Erythroblast (primary cell): ENCODE measurements at places on chromosomes 7 and 10.

DNA sequence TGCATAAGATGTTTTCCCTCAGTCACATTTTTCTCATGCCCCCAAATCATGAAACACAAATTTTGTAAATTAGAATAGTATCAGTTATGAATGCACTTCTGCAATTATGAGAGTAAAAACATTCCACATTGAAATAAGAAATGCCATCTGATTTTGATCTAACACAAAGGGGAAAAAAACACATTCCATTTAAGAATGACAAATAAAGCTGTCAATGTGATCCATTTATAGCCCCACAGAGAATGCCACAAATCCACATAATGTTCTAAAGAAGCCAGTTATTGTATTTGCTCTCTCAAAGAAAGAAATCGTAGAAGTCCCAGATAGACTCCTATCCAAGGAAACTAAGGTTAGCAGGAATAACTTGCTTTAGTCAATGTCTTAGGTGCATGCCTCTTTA is 48.7 kb upstream of the RHOBTB1 start:
- no peak for DNase-seq

DNA sequence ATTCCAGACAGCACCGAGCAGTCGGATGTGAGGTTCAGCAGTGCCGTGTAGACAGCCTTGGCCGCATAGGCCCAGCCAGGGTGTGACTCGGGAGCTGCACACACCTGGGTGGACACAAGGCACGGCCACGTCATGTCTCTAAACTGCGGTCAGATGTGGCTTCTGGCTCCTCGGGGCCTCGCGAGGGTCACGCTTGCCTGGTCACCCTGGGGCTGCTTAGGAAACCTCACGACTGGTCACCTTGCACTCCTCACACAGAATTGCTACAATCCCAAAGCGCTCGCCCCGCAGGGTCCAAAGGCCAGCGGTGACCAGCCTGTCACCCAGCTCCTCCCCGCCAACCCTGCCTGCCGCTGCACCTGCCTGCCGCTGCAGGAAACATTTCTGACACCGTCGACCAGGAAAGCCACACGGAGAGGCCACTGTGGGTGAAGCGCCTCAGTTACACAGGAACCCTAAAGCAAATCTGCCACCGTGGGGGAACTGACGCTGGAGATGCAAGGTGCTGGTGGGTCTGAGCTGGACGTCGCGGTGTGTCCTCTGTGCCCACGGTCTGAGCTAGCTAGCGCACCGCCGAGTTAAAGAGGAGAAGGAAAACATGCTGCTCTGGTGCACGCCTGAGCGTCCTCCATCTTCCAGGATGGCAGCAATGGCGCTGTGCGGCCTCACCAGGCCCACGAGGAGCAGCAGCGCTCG is 5.0 kb downstream of the GPER1 start:
- DNase-seq = no peak

GRCh38 chr7:108716783-108717182 is 147.1 kb downstream of the DNAJB9 start:
- DNase-seq = no peak

GRCh38 chr7:103967401-103967800 is 22.1 kb downstream of the RELN start:
- no peak for DNase-seq

- no peak for DNase-seq
Observed at GRCh38 chr7:134836447-134836846, 57.0 kb downstream of the CALD1 start.

- DNase-seq = no peak
Observed at GRCh38 chr7:157719705-157720655, 383.2 kb downstream of the DNAJB6 start.

- DNase-seq = no peak
Observed at GRCh38 chr10:54449056-54449455, 352.0 kb downstream of the PCDH15 start.

GRCh38 chr10:62512732-62513475 is 138.7 kb downstream of the ZNF365 start:
- no peak for DNase-seq

DNA sequence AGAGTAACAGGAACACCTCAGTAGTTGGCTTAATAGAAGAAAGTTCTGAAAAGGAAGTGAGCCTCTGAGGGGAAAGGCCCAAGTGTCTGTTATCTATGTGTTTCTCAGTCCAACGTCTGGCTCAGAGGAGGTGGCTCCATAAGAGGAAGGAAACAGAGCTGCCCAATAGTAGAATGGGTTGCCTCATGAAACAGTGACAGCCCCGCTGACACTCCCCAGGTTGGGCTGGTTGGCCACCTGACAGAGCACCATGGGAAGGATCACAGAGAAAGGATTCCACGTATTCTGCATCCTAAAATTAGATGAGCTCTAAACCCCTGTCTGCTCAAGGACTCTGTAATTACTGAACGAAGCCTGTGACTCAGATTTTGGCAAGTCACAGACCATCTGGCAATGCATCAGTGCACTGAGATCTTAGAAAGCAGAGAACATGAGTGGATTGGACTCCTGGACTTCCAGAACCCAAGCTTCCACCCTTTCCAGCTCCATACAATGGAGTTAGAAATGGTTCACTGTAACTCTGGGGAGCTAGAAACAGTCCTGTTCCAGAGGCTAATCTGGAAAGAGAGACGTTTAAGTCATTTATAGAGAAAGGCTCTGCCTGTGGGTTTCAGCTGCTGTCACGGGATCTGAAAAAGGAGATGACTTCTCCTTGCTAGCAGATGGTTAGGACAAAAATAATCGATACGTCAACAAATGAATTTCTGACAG is 2.9 kb downstream of the PKD2L1 start:
- no peak for DNase-seq

GRCh38 chr10:132133005-132133404 is 53.7 kb upstream of the DPYSL4 start:
- no peak for DNase-seq

GRCh38 chr10:74333174-74333573 is 182.2 kb downstream of the ADK start:
- no peak for DNase-seq
